ENCODE measurements at places on chromosomes 5 and 9.

- no peak for DNase-seq
These were observed 583.6 kb downstream of the CCDC171 start for GRCh38 chr9:16136451-16136850.

- no peak for DNase-seq
These were observed 221.3 kb upstream of the DAPK1 start for GRCh38 chr9:87276327-87276841.

DNA sequence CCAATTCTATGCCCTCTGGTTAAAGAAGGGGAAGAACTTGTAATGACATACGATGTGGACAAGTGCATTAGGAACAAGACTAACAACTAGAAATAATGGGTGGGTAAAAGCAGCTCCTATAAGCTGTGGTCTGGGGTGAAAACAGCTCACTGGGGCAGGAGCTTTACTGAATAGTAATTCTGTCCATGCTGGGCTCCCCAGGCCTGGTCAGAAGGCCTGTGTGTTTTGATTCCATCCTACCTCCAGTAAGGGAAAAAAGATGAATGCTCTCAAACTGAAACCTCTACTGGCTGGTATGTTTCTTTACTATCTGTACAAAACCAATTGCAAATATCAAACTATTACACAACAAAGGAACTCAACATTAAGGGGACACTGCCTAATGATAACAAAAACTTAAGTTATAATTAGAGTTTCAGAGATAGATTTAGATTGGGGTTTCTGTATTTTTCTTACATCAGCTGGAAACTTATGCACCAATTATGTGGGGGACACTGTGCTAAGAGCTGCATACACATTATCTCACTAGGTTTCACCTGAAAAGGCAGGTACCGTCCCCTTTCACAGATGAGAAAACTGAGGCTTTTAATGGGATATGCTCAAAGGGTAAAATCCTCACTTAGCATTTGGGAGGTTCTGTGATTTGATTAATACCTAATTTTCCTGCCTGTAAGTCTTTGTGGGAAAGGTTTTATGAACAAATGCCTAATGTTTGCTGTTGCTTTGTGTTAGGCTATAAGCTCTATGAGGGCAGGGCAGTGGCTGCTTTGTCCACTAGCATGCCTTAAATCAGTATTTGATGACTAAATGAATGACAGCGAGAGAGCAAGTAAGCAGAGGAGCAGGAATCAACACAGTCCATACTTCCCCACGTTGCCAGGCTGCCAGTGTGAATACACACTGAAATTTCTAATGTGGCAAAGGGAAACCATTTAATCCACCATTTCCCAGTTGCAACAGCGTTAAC is 53.6 kb downstream of the ELL2 start:
- no peak for DNase-seq

- no peak for DNase-seq
These were observed 3.2 kb upstream of the TMEM268 start for GRCh38 chr9:114607671-114608524.

DNA sequence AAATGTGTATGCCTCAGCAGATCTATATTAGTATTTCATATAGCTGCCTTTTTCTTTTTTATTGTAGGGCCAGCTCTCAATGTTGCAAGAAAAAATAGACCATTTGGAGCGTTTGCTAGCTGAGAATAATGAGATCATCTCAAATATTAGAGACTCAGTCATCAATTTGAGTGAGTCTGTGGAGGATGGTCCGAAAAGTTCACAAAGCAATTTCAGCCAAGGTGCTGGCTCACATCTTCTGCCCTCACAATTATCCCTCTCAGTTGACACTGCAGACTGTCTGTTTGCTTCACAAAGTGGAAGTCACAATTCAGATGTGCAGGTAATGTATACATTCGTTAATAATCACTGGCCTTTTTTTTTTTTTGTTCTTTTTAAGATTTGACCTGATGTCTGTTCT is 23.7 kb downstream of the MAN2A1 start:
- no peak for DNase-seq

GRCh38 chr5:86125731-86126601 is 491.8 kb upstream of the COX7C start:
- no peak for DNase-seq

- no peak for DNase-seq
These were observed 65.2 kb downstream of the TRIO start for GRCh38 chr5:14208071-14209021.

GRCh38 chr5:166509085-166509484 is 1782.4 kb upstream of the WWC1 start:
- no peak for DNase-seq

GRCh38 chr5:54637654-54638053 is 120.1 kb downstream of the SNX18 start:
- peak; percentile 19 for DNase-seq

DNA sequence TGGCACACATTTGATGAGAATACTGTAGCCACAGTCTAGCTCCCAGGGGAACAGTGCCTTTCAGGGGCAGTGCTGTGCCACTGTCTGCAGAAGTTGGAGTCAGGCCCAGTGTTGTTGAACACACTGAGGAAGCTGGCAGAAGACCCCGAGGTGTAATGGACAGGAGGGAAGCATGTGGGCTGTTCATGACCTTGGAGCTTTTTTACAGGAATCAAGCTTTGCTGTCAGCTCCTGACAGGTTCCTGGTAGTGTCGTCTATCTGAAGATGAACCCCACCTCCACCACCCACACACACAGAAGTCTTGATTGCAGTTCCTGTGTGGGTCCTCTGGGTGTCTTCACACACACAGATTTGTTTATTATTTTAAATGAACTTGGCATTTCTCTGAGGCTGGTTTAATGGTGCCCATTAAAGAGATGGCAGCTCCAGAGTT is 40.3 kb upstream of the TNFAIP8 start:
- DNase-seq = no peak

DNA sequence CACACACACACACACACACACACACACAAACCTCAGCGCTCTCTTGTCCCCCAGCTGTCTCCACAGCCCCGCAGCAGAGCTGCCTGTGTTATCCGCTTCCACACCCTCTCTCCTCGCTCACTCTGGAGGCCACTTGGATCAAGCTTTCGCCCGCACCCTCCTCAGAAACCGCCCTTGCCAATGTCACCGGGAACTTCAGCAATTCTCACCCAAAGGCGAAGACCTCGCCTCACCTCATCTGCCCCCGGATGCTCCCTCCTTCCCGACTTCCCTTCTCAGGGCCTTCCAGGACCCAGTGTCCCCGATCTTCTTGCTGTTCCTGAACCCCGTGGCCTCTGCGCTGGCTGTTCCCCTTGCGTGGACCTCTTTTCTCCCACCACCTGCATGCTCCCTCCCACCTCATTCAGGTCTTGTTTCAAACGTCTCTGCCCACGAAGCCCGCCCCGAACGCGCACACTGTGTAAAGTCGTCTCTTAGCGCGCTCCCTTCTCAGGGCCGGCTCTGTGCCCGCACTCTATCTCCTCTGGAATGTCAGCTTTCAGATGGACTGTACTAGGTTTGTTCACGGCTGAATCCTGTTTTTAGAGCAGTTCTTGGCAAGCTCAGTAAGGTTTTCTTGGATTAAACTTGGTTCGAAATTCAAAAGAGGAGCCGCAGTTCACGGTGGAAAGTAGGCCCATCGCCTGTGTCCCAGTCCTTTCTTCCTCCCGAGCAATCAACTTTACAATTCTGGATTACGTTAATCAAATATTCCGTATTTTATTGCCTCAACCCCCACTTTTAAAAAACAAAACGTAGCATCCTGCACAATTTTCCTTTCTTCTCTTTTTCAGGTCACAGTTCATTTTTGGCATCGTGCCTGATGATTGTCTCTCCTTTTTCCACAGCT is 1.0 kb upstream of the TRIM7 start:
- DNase-seq = no peak

GRCh38 chr5:471750-472058 is 28.7 kb downstream of the EXOC3 start:
- DNase-seq = no peak

DNA sequence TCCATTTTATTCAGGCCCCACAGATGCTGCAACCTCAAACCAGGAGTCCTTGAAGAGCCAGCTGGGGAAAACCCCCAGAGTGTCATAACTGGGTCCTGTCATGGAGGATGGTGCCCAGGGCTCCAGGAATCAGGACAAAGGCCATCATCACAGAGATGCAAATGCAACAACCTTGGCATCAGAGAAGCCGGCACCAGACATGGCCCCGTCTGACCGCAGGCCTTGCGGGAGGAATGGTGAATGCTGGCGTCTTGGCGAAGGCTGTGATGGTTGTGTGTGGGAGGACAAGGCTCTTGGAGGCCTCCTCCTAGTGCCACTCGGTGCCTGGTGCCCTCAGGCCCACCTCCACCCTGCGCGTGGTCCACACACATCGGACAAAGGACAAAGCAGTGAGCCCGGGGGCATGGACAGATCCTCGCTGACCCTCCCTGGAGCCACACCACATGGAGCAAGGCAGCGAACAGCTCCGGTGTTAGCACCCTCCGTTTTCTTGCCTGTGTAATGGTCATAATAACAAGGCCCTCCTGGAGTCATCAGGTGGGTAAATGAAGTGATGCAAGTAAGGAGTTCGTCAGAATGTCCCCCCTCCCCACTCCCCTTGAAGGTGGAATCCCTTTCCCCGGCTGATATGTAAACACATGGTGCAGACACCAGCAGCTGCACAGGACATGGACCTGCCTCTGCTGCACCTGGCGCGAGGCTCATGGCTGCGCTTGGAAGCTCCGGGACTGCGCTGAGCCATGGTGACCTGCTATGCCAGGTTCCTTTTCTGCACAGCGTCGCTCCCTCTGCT is 380.7 kb downstream of the IRX2 start:
- no peak for DNase-seq

DNA sequence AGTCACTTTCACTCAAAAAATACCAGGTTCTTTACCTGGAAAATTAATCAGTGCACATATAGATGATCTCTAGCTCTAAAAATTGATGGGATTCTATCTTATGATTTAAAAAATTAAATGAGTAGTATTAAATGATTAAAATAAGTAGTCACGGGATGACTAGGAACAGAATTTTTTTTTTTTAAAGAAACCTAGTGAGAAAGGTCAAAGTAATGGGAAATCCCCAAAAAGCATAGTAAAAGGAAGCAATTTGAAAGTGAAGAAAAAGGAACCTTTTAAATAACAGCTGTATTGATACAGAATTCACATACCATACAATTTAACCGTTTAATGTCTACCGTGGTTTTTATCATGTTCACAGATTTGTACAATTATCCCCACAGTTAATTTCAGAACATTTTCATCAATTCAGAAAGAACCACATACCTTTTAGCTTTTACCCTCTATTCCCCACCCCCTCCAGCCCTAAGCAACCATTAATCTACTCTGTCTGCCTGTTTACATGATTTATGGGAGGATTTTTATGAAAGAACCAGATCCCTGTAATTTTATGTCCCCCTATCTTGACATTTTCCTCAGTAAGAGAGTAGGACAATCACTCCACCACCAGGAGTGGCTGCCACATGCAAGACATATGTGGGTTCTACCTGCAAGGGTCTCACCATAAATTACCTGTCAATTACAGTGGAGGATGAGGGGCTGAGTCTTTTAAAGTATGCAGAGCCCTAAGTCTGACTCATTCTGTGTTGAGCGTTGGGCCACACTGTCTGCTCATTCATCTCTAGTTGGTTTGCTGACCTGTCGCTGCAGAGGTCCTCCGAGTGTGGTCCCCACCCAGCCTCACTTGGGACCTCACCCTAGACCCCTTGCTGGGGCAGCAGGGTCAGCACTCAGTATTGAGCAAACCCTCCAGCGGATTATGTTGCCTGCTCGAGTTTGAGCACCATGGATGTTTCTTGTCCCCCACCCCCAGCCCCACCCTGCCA is 16.0 kb downstream of the ANKRD33B start:
- no peak for DNase-seq
